AG20443 (cell line): ENCODE measurements at places on chromosomes 5 and 9.

DNA sequence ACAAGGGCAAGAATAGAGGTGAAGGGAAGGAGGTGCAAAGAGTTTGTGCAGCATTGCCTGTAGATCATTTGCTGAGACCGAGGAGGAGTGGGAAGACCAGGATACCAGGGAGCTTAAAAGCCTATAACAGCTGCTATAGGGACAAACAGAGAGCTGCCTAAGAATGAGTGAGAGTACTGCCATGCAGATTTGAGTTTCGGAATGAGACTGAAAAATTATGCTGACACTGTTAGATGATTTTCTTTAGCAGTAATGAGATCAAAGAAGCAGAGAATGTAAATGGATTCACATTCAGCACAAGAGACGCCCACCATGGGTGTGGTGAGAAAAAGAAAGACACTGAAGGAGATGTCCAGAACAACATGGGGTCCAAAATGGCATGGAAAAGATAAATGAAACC is 69.7 kb downstream of the EPB41L4A start:
- DNase-seq = no peak

GRCh38 chr5:72448368-72448767 is 58.8 kb downstream of the ZNF366 start:
- DNase-seq = peak; percentile 32

DNA sequence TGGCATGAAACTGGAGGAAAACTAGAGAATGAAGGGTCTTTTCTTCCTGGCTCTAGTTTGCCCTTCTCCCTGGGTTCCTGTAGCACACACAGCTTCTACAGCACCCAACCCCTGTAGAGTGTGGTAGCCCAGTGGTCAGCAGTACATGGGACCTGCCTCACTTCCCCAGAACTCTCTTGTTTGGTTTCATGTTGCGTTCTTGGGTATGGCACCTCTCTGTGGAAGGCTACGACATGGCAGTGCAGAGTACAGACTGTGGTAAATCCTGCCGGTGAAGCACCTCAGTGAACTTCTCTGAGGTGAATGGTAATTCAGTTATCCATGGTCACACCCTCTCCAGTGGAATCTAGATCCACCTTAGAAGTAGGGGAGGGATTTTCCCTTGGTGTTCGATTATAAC is 105.5 kb downstream of the TLR4 start:
- no peak for DNase-seq

- no peak for DNase-seq
These were observed 171.8 kb upstream of the TNC start for GRCh38 chr9:115289757-115290208.

DNA sequence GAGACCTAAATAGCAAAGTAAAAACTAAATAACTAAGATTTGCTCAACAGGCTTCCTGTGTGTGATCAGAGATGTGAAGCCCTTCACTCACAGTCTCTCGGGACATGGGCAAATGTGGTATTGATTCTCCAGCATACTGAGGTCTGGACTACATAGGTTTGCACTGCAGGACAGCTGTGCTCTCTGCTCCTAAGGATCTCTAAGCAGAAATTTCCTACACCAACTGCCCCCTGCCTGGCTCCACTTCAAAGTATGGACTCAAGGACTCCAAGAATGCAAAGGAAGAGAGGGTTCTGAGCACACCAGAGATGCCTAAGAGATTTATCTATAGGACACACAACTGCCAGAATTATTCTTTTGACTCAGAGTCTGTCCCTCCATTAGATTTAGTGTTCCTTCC is 487.2 kb downstream of the SEMA5A start:
- no peak for DNase-seq

GRCh38 chr9:2015581-2016407 is 647 bp downstream of the SMARCA2 start:
- peak; percentile 43 for DNase-seq

DNA sequence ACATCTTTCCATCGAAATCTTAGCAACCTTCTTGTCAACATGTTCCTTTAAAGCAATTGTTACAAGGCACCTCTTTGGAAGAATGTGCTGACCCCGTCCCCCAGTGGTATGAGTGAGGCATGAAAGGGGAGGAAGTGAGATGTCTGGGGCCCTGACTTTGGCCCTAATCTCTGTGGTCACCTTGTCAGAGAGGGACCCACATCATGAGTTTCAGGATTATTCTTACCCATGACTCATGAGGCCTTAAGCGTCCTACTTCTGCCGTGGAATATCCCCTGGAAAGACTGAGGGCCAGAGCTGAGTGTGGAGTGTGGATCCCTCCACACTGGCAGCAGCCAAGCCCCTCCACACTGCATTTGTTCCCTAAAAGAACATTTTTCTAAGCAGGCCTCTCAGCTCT is 81.2 kb downstream of the FSTL4 start:
- no peak for DNase-seq

DNA sequence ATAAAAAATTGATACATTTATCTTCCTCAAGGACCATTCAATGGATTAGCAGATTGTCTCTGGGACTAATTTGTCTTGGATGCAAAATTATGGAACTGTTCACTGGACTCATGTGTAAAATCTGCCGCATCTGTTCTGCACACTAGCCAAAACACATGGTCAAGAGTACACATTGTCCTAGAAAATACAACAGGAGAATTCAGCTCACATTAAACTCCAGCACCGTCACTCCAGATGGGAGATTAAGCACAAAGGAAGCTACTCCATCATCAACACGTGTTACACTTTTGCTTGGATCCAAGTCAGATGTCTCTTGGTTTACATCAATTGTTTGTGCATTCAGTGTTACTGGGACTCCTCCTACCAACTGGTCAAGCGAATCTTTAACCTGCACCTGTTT is 28.8 kb downstream of the C5 start:
- DNase-seq = no peak

DNA sequence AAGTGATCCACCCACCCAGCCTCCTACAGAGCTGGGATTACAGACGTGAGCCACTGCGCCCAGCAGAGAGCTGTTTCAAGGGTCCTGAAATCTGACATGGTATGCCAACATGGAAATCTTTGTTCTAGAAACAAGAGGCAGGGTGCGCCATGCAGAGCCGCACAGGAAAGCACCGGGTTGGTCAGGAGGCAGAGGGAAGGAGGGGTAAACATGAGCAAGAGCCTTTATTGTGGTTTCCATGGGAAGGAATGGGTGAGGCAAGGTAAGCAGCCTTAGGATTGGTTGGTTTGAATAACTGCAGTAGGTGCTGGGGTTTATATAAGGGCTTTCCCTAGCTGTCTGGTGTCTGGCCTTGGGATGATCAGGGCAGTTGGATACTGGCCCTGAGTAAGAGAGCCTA is 5.5 kb upstream of the EXOSC2 start:
- no peak for DNase-seq

- DNase-seq = no peak
These were observed 473.5 kb downstream of the ACTL7B start for GRCh38 chr9:108382310-108382709.

DNA sequence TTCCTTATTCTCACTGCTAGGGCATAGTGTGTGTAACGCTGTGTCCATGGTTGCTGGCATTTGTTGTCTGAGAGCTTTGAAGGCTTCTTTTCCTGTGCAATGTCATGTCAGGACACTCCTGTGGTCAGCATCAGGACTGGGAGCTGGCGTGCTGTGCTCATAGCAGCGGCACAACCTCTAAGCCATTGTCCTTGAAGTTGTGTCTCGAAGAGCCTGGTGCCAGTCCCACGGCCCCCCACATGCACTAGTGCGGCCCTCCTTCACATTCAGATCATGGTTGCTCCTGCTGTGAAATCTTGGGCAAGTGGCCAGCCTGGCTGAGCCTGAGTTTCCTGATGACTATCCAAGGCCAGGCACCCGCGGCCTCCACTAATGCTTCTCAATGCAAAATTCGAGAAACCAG is 32.4 kb downstream of the PDZD2 start:
- no peak for DNase-seq

GRCh38 chr5:58582019-58582802 is 664 bp upstream of the RAB3C start:
- peak; percentile 5 for DNase-seq

- no peak for DNase-seq
These were observed 175.8 kb downstream of the WDR70 start for GRCh38 chr5:37554938-37555337.
